ENCODE measurements at places on chromosomes 5 and 9.

DNA sequence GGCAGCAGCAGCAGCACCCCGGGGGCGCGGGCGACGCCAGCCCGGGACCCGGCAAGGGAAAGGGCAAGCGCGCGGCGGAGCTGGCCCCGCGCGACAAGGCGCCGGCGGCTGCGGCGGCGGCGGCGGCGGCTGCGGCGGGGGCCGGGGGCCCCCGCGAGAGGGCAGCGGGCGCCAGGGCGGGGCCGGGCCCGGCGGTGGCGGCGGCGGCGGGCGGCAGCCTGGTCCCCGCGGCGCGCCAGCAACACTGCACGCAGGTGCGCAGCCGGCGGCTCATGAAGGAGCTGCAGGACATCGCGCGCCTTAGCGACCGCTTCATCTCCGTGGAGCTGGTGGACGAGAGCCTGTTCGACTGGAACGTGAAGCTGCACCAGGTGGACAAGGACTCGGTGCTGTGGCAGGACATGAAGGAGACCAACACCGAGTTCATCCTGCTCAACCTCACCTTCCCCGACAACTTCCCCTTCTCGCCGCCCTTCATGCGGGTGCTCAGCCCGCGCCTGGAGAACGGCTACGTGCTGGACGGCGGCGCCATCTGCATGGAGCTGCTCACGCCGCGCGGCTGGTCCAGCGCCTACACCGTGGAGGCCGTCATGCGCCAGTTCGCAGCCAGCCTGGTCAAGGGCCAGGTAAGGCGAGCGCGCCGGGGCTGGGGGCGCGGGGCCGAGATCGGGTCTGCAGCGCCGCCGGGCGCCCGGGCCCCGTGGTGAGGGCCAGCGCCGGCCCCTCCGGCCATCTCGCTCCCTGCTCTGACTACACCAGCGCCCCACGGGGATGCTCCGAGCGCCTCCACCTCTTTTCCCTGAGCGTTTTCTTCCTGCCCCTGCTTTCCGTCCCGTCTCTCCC is at the start of gene UBE2QL1:
Gene UBE2QL1, plus strand, starts transcription at position 238 of the 843 bp plus-strand sequence. Its CDS starts 35 bp downstream, at position 273.
- peak; percentile 30 for DNase-seq

DNA sequence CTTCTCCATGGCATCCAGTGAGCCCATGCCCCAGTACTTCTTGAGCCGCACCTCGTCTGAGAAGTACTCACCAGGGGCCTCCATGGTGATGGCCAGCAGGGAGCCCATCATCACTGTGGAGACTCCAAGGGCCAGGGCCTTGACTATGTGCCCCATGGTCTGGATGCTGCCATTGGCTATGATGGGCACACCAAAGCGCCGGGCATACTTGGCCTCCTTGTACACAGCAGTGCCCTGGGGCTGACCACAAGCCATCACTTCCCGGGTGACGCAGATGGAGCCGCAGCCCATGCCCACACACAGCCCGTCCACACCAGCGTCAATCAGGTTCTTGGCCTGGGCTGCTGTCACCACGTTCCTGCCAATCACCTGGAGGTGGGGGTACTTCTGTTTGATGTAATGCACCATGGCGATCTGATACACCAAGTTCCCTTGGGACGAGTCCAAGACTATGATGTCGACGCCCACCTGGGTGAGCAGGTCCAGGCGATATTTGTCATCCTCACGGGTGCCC is 7.0 kb upstream of the DCAF12 start:
- no peak for DNase-seq

DNA sequence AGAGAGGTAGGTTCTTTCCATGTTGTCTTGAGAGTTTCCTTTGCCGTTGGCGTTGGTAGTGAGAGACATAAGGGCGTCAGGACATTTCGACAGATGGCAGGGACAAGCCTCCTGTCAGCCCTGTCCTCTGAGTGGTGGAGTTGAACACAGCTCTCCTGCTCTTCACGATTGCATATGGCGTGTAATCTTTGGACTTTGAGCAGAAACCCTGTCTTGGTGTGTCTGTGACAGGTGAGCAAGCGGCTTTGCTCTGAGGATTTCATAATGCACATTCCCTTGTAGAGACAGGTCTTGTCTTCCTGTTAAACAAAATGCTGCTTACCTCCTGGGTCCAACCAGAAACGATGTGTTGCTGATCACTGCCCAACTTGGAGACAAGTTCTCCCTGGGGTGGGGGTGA is 146.5 kb downstream of the NXNL2 start:
- DNase-seq, result no peak

- no peak for DNase-seq
Observed at GRCh38 chr9:81557452-81558090, 131.8 kb downstream of the TLE1 start.

GRCh38 chr5:1814183-1815020 is 13.2 kb downstream of the NDUFS6 start:
- no peak for DNase-seq

DNA sequence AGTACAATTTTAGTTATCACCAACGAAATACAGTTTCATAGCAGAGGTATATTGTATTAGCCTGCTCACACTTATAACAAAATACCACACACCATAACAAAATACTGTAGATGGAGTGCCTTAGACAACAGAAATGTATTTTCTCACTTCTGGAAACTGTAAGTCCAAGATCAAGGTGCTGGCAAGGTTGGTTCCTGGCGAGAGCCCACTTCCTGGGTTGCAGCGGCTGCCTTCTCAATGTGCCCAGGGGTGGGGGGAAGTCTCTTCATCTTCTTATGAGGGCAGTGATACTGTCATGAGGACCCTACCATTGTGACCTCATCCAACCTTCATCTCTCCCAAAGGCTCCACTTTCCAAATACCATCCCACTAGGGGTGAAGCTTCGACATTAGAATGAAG is 30.5 kb upstream of the GADD45G start:
- no peak for DNase-seq

GRCh38 chr5:124631874-124632550 is 114.4 kb downstream of the ZNF608 start:
- DNase-seq, result no peak

GRCh38 chr9:96449523-96449844 is 485 bp upstream of the HABP4 start:
- DNase-seq, result no peak
